NCI-H187 (cell line): ENCODE measurements at places on chromosomes 4 and X.

DNA sequence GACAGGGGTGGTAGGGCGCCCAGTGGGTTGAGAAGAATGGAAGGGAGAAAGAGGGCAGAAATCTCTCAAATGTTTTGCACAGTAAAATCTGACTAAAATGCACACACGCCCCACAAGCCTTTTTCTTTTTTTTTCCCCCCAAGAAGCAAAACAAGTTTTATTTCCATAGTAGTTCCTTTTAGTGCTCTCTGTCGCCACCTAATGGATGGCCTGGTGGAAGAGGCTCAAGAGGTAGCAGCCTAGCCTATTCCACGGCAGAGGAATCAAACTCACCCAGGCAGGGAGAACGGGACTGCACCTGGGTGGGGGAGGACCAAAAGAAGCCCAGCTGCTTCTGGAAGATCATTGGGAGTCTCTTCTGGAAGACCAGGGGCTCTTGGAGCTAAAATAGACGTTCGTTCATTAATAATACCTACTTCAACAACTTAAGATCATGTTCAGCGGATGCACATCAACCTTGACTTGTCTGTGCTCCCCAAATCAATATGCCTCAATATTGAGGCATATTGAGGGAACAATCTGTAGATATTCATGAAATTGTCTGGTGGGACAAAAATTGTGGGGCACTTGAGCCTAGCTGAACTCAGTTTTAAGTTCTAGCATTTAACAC lies 31.6 kb upstream of the IRAK1 start:
- peak; percentile 12 for DNase-seq

GRCh38 chr4:3389233-3390215 lies 52.2 kb upstream of the HGFAC start:
- DNase-seq, result no peak

DNA sequence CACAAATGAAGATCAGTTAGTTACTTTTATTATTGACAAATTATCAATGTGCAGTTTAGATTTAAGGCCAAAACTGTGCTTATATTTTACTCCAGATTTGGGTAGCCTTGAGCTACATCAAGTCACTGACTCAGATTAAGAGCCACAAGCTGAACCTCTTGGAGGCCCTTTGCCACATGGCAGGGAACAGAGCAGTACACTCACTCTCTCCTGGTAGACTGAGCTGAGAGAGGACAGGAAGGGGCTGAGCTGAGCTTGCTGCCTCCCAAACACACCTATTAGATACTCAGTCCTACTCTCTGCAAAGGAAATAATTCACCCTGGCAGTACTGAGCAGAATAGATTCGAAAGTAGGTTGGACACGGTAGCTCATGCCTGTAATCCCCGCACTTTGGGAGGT lies 7.8 kb downstream of the STAP1 start:
- no peak for DNase-seq

DNA sequence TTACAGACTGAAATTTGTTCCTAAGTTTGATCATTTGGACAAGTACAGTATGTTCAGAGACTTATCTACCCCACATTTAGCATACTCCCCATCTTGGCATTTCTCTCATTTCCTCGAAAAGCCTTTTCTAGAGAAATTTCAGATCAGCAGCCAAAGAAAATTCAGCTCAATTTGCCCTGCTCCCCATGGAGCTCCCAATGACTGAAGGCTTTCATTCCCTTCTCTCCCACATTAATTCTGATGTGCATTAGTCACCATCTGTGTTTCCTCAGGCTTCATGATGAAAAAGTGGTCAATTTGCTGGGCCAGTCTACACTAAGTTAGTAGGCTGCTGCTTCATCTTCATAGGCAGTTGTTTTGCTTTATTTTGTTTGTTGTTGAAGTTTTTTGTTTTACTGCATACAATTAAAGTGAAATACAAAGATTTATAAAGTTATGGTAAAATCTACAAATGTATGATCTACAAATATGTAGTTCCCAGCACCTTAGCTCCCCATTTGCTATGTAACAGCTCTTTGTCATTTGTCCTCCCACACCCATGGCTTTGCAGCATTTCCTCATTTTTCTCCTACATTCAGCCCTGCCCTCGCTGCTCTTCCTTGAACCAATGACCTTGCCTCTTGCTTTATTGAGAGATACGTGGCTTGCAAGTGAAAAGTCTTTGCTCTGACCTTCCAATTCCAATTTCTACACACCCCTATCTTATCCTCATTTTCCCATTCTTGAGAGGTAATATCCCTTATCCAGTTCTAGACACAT lies 193.9 kb downstream of the ANAPC10 start:
- DNase-seq, result no peak

DNA sequence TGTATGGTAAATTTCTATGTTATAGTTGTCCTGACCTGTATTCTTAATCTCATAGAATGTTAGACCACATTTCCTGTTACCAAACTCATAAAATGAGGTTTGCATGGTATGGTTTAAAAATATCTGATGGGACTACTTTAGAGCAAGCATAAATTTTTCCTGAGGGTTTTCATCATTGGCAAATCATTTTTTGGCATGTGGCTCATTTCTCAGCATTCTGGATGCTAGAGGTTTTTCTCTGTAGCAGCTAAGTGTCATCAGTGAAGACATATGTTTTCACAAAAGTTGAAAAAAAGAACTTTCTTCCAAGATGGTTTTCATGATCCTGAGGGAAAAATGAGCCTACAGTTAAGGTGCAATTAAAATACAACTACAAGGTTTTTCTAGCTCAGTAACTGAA lies 503.5 kb upstream of the FAM47C start:
- no peak for DNase-seq

- no peak for DNase-seq
Observed at GRCh38 chr4:89129080-89129640, 17.8 kb downstream of the TIGD2 start.

- DNase-seq, result no peak
Observed at GRCh38 chrX:12617241-12617640, 174.0 kb upstream of the PRPS2 start.

DNA sequence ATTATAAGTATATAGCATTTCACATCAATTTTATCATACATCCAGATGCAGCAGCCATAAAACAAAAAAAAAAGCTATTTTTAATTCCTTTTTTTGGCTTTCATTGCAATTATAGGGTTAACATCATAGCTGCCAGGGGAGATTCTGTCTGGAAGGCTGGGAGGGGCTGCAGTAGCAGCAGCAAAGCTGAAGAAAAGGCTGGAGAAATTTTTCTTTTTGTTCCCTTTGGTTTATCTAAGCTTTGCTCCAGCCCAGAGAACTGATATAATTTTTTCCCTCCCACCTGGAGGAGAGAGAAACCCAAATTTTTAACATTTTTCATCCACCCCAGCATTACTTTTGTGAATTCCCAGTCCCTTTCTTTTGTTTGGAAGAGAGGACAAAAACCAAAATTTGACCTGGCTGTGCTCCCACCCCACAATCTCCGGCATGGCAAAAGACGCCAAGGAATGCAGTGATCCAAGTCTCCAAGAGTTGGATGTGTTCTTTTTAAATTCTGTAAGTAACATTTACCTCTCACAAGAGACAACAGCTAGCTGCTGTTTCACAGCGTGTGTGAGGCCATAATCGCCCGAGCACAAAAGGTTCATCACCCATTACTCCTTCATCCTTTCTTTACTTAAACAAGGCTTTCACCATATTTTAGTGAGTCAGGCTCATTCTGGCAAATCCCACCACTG lies 25.1 kb upstream of the FAM156A start:
- no peak for DNase-seq

DNA sequence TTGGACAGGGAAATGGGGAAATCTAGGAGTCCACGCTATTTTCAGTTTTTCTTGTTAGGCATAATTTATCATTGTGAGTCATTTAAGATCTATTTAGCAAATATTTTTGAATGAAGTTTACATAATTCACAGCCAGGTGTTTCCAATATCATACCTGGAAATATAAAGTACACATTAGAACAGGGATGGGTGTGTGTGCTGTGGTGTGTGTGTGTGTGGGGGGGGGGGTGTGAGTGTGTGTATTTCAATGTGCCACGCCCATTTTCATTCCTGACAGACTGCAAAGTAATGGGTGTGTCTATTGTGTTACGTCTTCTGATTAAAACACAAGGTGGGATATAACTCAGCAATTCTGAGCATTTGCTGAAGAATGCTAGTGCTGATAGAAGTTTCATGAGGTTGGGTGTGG lies 33.2 kb downstream of the ARHGAP10 start:
- no peak for DNase-seq

GRCh38 chr4:3527914-3528876 lies 4.0 kb downstream of the LRPAP1 start:
- DNase-seq, result no peak

DNA sequence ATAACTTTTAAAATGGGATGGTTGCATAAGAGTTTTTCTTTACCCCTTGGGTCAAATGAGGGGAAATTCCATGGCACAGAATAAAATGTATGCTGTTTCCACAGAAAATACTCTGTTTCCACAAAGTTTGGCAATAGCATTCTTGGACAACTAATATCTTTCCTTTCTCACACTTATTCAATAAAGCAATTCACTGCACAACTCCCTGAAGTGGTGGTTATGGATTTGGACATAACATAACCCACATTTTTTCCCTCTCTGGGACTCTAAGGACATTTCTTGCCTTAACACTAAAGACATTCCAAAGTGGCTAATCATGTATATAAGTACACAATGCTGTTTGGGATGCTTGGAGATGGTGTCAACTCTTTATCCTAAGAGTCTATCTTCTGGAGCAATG lies 51.7 kb upstream of the GPM6B start:
- DNase-seq, result no peak

DNA sequence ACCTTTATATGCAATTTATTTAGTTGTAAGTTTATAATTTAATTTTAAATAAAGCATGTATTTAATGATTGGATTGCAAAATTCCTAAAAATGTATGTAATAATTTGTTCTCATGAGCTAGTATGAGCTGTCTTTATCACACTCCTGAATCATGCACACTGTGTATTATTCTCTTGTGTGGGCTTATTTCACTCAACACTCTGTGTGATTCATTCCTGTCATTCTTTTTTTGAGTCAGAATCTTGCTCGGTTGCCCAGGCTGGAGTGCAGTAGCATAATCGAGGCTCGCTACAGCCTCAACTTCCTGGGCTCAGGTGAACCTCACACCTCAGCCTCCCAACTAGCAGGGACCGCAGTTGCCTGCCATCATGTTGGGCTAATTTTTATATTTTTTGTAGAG lies 123.1 kb upstream of the SLC34A2 start:
- no peak for DNase-seq

DNA sequence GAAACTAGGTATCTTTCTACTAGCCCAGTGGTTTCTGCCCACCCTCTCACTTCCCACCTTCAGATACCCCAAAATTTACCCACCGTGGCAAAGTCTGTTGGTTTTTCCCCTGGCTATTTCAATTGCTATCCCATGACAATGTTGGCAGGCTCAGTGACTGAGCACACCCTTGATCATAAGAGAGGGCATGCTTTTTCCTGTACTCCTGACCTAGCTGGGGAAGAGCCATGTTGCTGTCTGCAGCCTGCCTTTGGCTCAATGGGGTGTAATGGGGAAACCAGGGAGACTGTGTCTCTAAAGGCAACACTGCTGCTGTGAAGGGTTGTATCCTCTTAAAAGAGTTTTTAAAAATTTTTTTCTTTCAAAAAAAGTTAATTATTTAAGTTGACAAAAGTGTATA lies 90.4 kb upstream of the CITED1 start:
- no peak for DNase-seq

DNA sequence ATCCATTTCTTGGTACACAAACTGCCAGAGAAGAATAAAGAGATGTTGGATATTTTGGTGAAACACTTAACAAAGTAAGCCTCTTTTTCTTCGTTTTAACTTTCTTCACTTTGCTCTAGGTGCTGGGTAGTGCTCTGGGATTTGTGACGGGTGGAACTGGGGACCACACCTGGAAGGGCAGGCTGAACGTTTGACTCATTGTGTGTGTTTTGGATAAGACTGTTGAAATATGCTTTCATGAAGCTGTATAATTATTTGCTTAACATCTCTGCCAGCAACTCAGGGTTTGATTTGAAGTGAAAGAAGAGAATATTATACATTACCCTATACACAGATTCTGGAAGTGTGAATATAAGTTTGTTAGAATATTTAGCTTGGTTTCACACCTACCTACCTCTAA lies 233.2 kb downstream of the ARHGAP10 start:
- no peak for DNase-seq

- DNase-seq, result no peak
Observed at GRCh38 chr4:86670298-86670697, 76.2 kb downstream of the PTPN13 start.

DNA sequence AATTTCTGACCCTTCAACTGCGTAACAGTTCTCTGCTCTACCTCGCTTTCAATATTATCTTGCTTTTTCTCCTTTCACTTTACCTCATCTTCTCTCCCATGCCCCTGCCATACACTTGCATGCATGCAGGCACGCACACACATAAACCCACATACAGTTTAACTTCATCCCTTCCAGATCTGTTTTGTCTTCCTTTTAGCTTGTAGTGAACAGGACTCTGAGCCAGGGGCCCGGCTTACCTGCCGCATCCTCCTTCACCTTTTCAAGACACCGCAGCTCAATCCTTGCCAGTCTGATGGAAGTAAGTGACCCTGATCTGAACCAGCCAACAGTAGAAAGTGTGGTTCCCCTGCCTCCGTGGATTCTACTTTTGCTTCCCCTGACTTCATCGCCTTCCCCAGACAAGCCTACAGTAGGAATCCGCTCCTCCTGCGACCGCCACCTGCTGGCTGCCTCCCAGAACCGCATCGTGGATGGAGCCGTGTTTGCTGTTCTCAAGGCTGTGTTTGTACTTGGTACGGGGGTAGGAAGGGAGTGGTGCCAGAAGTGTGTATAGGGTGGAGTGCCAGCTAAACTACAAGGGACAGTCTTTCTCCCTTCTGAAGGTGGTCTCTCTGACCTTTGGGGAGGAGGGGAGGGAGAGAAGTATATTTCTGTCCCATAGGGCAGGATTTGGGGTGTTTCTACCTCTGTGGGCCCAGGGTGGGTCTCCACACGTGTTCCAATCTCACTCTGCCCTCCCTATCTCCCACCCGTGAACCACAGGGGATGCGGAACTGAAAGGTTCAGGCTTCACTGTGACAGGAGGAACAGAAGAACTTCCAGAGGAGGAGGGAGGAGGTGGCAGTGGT lies 10.7 kb downstream of the MED12 start:
- no peak for DNase-seq

GRCh38 chrX:123927845-123928244 lies 33.7 kb upstream of the STAG2 start:
- DNase-seq, result no peak

DNA sequence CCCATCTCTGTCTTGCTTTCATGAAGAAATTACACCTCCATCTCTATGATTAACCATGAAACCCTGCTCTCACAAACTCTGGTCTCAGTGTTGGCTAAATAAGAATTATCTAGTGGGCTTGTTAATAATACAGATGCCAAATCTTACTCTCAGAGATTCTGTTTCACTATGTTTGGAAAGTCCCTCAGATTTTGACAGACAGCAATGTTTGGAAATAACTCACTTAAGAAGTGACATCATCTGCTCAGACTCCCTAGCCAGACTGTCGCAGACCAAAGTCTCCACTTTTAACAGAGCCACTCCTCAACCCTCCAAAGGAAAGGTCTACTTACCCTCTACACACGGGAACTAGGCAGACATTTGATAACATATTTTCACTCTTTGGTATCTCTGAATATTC lies 328.5 kb upstream of the FGF16 start:
- no peak for DNase-seq

GRCh38 chr4:102553982-102554381 lies 52.8 kb downstream of the NFKB1 start:
- DNase-seq, result no peak
